ENCODE measurements at places on chromosomes 6 and 20.

GRCh38 chr6:104418839-104419238, 440.9 kb downstream of the HACE1 start:
- DNase-seq, result no peak

DNA sequence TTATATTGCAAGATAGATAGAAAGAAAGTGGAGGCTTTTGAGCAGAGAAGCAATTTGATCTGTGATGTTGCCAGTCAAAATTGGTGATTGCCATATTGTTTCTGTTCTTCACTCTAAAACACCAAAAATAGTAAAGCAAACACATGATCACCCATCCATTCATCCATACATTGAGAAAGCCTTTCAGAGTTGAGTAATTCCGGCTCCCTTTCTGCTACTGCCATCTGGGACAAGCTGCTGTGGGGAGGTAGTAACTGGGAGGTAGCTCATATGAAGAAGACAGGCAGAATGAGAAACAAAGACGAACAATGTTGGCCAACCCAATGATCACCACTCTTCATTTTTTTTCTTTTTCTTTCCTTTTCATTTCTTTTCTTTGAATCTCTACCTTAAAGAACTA, 51.1 kb upstream of the HBS1L start:
- no peak for DNase-seq

DNA sequence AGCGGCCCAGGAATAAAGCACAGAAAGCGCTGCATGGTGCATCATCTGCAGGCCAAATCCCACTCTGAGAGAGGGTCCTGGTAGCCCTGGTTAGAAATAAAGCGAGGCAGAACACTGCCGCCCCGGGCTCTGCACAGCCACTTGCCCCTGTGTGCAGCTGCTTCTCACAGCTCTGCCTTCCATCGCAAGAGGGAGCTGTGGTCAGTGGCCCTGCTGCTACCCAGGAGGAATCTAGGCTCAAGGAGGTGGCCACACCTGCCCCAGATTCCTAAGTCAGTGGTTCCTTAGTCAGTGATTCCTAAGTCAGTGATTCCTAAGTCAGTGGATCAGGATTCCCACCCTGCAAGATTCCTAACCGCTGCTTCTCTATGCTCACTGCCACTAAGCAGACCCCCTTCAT, 8.8 kb downstream of the CDH4 start:
- no peak for DNase-seq

DNA sequence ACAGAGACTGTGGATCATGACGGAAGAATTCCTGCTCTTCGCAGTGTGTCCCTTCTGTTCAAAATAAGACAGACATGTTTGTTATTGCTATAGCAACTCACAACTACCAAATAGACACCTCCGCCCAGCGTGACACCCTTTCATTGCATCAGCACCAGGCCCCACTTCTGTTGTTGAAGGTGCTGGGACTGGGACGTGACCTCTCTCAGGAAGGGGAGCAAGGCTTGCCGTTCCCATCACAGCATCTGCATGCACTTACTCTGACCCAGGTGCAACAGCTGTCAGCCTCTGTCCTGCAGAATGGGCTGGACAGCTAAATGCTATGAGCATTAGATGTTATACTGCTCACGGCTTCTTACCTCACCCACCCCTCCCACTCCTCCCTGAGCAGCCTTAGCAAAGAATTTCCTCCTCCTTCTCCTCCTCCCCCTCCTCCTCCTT, 94.1 kb downstream of the DACT2 start:
- no peak for DNase-seq

DNA sequence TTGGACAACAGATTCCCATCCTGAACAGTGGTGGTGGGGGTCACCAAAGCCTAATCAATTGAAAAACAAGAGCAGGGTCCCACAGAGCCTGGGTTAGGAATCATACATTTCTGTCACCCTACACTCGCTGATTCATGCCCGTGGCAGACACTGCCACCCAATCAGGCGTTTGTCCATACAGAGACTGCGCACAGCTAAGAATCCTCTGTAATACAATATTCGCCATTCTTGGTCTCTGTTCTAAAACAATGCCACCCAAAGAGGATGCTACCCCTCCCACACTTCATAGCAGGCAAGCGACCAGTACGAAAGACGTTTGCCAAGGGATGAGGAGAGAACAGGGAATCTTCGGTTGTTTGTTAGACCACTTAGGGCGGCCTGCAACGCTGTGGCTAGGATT, 28.1 kb upstream of the SLC22A23 start:
- DNase-seq, result no peak

- DNase-seq, result no peak
These were observed 198.7 kb upstream of the STXBP5 start for GRCh38 chr6:147005499-147005898.

GRCh38 chr20:37976887-37977286, 56.4 kb downstream of the TTI1 start:
- no peak for DNase-seq

- no peak for DNase-seq
These were observed 48.1 kb upstream of the SMLR1 start for GRCh38 chr6:130778946-130779657.

- no peak for DNase-seq
These were observed 26.2 kb downstream of the CYP39A1 start for GRCh38 chr6:46626228-46626909.

DNA sequence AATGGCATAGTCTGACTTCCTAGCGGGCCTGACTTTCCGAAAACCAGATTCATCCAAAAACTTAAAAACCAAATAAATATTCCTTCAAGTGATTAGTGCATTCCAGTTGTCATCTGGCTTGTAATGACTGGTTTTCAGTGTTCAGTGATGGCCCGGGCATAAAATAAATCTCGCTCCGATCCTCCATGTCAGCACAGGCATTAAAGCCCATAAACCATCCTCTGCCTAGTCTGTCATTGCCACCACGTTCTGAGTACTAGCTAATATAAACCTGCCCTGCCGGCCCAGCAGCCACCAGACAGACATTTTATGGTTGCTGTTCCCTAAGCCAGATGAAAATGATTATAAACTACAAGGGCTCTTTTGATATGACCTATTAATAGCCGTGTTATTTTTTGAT, 232.3 kb upstream of the GMDS start:
- no peak for DNase-seq

- no peak for DNase-seq
These were observed 36.3 kb downstream of the SLC52A3 start for GRCh38 chr20:731891-732560.

GRCh38 chr6:153028286-153028685, 25.8 kb upstream of the MTRF1L start:
- no peak for DNase-seq

- no peak for DNase-seq
These were observed 93.2 kb downstream of the MMS22L start for GRCh38 chr6:97189767-97190166.

- DNase-seq, result peak; percentile 25
These were observed 1.5 kb upstream of the GMEB2 start for GRCh38 chr20:63628246-63628975.

GRCh38 chr6:30719791-30720737, at the start of gene TUBB:
Gene TUBB, plus strand, starts transcription at chr6:30720352. Its CDS starts 155 bp downstream, at chr6:30720507.
- peak; percentile 86 for DNase-seq

DNA sequence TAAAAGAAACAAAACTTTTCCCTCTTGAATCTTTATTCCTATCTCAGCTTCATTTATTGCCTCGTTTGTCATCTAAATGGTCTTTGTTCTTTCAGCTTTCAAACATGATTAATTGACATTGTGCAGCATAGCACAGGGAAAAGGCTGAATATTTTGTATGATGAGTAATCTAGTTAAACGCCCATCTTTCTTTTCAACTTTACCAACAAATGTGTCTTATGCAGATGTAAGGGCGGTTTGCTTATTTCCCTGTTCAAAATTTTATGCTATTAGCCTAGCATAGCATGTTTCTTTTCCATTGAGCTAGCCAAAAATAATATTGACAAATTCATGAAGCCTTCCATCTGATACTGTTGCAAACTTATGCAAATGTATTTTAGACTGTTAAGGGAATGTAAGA, 176.4 kb upstream of the AKAP12 start:
- no peak for DNase-seq

- no peak for DNase-seq
These were observed 100.7 kb downstream of the TAF4 start for GRCh38 chr20:61964675-61965605.

GRCh38 chr6:121055572-121056163, 278.6 kb downstream of the TBC1D32 start:
- no peak for DNase-seq

GRCh38 chr6:116327803-116328527, 42.8 kb upstream of the DSE start:
- no peak for DNase-seq

DNA sequence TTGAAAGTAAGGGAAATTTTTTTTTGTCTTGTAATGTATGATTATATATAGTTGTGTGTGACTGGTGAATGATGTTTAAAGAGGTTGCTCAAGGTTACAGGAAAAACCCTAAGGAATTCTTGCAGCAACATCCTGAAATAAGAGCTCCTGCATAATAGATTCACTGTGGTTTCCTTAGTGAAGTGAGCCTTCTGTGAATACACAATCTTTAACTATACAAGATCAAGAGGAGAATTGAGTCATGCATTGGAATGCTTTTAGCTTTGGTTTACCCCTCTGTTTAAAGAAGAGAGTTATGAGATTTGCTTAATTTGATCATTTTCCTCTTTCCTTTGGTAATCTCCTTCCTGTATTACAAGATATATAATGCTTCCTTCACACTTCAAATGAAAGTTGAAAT, 141.6 kb upstream of the EYA4 start:
- DNase-seq, result no peak

- no peak for DNase-seq
These were observed 37.7 kb downstream of the FOXO3 start for GRCh38 chr6:108598305-108598863.

DNA sequence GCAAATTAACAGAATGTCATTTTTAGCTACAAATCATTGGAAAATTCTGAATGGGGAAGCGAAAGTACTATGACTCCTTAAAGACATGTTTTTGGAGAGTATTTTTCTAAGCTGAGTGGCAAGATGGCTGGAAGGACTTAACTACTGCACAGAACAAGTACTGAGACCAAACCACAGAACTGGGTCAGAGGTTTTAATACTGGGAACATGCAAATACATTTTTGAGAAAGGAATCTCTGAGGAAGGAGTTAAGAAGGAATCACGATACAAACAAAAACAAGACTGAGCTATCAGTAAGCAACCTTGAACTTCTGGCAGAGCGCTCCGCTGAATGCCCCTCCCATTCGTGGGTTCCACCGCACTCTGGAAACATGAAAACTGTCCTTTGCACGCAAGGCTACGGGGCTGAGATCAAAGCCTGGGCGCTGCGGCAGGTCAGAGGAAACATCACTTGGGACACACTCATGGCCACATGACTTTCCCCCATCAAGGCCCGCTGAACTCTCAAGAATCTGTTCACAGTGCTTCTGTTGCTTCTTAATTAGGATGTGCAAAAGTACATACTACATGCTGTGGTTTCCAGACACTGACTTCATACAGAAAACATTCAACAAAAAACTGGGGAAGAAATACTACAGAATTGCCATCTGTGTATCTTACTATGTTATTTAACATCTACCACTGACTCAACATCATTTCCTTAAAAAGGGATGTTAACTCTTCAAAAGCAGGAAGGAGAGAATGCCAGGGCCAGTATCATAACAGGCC, 27.8 kb downstream of the SLC23A2 start:
- no peak for DNase-seq

GRCh38 chr6:157139054-157139708, 184.1 kb downstream of the TMEM242 start:
- no peak for DNase-seq

Measured in GOT3 (cell line).